GM12864 (cell line): ENCODE measurements at places on chromosomes 11 and 22.

- no peak for DNase-seq
Observed at GRCh38 chr11:93166194-93166593, 31.6 kb downstream of the SLC36A4 start.

GRCh38 chr11:83092488-83093384 is 21.0 kb upstream of the RAB30 start:
- DNase-seq, result no peak

DNA sequence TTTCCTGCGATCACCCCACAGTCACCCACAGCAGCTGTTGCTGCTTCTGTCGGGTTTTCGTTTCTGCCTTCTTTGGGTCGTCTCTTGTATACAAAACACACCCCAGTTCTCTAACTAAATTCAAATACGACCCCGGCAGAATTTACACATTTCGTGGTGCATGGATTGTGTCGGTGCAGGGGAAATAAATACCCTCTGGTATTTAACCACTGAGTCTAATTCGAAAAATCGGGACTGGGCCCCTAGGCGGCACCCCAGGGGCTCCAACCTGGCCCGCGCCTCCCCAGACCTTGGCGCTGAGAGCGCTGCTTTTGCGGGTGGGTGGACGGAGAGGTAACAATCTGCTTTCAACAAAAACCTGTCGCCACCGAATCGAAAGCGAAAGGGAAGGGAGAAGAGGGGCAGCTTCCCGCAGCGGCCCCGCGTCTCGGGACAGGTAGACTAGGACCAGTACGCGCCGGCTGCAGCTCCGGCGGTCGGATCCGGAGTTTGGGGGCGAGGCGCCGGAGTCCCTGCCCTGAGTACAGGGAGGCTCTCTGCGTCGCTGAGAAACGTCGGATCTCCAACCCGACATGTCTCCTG is 4.4 kb downstream of the ALX4 start:
- no peak for DNase-seq

- no peak for DNase-seq
Observed at GRCh38 chr11:118239509-118240205, 12.5 kb downstream of the MPZL3 start.

DNA sequence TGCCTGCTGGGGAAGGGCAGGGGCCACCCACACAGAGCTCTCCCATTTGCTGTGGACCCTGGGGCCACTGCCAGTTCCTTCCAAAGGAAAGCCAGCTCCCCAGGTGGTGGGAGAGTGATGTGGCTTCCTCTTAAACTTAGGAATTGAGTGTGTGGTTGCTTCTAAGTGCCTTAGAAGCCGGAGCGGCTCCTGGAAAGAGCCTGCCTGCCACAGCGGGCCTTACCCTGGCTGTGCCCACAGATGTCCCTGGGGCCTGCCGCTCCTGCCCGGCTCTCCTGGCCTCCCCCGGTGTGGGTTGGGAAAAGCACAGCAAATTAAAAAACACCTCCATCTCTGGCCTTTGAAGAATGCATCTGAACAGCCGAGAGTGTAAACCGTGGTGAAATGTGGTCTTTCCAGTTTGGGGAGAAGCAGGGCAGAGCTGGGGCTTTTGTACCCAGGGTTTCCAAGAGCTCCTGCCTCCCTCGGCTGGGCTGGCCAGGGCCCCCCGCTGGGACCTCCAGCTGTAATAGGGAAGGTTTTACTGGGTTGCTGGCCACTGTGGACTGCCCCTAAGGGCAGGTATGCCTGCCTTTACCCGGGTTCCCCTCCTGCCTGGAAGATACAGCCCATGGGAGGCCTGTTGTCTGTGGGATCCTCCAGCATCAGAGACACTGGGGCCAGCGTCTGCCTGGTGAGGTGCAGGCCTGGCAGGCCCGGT is 30.2 kb downstream of the LRP5 start:
- no peak for DNase-seq
